ENCODE measurements at places on chromosomes 16 and 17.

DNA sequence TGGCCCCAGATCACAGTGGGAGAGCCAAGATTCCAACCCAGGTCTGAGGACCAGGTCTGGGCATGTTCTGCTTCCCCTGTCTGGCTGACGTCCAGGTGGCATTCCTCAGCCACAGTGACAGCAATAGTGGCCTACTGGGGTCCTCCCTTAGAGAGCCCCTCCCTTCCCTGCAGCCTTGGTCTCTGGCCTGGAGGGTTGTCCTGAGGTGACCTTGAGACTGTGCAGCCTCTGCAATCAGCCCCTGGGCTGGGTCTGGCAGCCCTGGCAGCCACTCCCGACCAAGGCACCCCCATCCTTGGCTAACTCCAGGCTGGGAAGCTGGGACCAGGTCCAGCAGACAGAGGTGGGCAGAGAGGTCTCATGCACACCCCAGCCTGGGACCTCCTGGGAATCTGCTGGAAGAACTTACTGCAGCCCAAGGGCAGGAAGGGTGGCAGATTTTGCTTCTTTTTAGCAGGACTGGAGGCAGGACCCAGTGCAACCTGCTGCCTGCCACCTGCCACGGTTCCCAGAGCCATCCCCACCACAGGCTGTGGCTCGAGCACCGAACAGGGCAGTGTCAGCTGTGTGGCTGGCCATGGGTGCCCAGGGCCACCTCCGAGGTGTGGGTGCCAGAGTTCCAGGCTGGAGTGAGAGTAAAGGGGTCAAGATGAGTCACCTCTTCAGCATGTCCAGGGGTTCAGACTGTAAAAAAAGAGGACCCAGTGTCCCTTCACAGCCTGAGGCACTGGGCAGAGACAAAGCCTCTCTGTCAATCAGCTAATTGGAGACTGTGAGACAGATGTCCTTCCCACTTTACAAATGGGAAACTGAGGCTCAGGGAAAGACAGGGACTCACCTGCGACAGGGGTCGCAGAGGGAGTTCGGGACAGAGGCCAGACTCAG is 12.6 kb downstream of the GRB7 start:
- DNase-seq: no peak

GRCh38 chr16:79407461-79408135 is 192.9 kb downstream of the MAF start:
- no peak for DNase-seq

DNA sequence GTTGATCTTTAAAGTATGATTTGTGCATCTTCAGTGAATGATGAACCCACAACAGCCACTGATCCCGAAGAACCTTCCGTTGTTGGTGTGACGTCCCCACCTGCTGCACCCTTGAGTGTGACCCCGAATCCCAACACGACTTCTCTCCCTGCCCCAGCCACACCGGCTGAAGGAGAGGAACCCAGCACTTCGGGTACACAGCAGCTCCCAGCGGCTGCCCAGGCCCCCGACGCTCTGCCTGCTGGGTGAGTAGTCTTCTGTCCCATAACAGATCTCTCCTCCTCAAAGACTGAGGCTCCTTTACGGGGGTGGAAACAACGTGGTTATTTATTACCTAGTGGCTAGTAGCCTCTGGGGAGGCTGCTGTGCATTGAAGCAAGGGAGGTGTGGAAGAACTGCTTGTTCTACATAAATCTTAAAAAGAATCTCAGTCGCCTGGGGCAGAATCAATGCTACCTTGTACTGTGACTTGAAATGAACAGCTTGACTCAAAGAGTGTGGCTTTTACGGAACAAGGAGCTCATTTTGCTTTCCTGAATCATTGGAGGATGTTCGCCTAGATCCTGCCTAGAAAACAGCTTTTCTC is 63.0 kb upstream of the CLEC18A start:
- DNase-seq: no peak

DNA sequence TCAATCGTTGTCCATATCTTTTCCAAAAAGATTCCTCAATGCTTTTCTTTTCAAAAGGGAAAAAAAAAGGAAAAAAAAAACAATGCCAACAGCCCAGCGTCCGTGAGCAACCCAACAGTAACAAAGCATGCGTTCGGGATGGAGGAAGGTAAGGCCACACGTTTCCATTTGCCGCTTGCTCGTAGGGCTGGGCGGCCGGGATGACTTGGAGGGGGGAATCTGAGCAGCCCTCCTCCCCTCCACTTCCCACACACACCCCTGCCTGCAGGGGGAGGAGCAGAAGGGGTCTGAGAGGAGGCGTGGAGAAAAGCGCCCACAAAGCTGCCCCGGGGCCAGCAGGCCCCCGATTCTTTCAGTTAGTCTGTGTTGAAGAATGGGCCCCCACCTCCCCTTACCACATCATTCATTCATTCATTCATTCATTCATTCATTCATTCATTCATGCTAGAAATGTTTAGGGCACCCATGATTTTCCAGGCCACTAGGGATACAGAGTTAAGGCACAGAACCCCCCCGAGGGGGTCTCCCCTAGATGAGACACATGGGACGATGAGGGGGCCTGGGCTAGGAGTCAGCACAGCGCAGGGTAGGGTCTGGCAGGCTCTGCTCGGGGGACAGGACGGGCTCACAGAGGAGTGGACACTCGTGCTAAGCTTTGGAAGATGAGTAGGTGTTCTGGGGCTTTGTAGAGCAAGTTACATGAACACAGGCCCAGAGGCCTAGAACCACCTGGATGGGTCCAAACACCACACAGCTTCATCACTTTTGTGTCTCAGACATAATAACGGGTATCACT is 10.9 kb upstream of the TBX2 start:
- DNase-seq: no peak

- no peak for DNase-seq
Measured at GRCh38 chr16:57115168-57115513, 22.8 kb downstream of the CPNE2 start.

- no peak for DNase-seq
Measured at GRCh38 chr17:29331075-29331707, 37.2 kb upstream of the NUFIP2 start.

DNA sequence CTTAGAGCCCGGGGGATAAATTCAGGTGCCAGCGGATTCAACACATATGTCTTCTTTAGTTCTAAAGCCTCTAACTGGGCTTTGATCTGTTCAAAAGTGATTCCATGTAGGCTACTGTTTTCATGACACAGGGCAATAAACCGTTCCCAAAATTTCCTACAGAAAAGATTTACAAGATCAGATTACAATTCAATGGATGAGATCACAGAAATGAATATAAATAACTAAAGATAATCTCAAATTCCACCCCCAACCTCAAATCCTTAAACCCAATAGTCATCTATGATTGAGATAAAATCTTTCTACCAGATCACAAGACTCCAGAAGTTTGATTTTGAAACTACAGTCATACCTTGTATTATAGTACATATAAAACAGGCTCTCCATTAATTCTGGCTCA is 84.3 kb downstream of the CACNG1 start:
- DNase-seq: no peak

- no peak for DNase-seq
Measured at GRCh38 chr17:73305845-73306836, 5.7 kb downstream of the CDC42EP4 start.

DNA sequence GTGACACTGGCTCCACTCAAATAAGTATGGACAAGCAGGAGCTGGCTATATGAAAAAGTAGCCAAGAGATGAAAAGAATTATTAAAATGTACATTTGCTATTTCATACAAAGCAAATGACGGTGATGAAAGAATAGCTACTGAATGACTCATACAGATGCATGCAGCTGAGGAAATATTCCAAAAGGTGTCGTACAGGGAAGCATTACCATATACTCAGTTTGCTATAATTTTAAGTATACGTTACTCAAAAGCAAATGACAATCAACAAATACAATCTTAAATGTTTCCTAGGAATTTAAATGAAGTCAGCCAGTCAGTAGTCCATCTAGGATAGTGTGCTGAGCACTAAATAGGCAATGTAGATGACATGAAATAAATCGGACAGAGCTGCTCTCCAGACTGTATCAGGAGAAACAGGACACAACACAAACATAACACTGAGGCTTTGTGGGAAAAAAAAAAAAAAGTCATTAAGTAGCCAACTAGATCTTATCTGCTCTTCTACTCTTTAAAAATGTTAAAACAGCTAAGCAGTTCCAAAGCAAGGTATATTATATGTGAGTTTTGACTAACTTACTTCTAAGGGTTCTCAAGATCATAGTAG is 65.0 kb downstream of the NCOR1 start:
- no peak for DNase-seq

DNA sequence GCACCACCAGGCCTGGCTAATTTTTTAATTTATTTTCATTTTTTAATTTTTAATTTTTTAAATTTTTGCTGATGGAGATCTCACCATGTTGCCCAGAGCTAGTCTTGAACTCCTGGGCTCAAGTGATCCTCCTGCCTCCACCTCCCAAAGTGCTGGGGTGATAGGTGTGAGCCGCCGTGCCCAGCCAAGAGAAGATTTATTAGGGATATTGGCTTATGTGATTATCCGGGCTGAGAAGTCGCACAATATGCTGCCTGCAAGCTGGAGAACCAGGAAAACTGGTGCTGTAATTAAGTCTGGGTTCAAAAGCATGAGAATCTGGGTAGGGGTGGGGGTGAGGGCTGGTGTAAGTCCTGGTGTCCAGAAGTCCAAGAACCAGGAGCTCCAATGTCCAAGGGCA is 2.5 kb upstream of the C16orf90 start:
- no peak for DNase-seq

DNA sequence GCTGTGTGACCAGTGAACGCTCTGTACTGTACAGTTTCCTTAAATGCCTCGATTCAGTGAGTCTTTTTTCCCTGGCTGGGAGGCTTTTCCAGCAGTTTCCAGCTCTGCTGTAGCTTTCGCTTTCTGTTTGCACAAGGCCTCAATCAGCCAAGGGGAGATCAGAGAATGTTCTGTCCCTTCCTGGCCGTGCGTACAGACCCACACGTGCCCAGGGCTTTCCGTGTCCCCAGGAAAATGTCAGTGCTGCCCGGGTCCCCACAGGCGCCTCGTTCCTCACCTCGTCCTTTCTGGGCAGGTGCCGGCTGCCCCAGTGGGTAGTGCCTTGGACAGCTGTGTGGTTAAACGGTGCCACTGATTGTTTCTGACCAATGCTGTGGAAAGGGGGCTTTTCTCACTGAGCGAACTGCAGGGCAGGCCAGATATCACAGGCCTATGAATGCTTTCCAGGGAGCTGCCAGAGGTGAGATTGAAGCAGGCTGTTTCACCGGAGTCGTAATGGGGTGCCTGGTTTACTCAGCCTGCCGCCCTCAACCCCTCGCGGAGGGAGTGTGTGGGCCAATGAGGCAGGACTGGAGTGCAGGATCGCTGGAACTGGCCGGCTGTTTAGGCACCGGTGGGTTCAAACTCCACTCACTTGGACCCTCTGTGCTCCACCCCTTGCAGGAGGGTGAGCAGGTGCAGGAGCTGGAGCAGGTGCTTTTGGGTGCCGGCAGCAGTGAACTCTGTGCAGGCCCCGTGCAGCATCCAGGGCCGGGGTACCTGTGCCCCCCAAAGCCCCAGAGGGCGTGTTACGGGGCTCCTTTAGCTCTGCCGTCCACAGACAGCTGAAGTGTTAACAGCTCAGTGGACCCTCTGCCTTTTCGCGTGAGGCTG is 44.4 kb downstream of the ZNF778 start:
- DNase-seq: no peak

- no peak for DNase-seq
Measured at GRCh38 chr17:47987240-47987835, 16.4 kb downstream of the CDK5RAP3 start.

GRCh38 chr16:89425523-89425922 is 64.8 kb downstream of the ANKRD11 start:
- DNase-seq: no peak

- no peak for DNase-seq
Measured at GRCh38 chr16:88014252-88014781, 63.1 kb downstream of the BANP start.

- no peak for DNase-seq
Measured at GRCh38 chr16:48536614-48537200, 73.3 kb downstream of the N4BP1 start.

- no peak for DNase-seq
Measured at GRCh38 chr17:4807605-4808377, 839 bp downstream of the PLD2 start.

- no peak for DNase-seq
Measured at GRCh38 chr17:37744633-37744927, 279 bp downstream of the HNF1B start.

DNA sequence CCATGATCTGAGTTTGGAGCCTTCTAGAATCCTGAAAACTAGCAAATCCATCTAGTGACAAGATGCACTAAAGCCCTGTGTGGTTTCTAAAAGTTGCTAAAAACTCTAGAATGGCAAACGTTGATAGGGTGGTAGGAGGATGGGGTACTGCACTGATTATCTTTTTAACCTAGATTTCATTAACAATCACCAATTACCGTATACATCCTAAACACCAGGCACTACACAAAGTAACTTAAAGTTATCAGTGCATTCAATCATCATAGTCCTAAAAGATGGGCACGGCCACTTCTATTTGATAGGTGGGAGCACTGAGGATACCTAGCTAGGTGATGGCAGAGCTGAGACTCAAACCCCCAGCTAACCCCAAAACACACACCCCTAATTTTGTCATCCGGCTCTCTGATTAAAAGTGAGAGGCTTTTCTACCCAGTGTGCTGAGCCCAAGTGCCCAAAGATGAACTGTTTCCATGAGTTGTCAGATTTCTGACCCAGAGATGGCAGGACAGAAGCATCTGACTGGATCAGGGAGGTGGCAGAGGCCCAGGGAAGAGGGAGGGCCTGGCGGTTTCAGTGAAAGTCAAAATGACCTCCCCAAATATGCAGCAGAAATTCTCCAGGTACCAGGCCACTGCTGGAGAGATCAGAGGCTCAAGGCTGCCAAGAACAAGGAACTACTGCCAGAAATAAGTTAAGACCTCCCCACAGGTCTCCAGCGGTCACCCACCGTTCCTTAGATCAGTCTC is 396.8 kb downstream of the SOX9 start:
- DNase-seq: no peak

- DNase-seq: no peak
Measured at GRCh38 chr17:36686123-36686669, 84.8 kb downstream of the MRM1 start.

DNA sequence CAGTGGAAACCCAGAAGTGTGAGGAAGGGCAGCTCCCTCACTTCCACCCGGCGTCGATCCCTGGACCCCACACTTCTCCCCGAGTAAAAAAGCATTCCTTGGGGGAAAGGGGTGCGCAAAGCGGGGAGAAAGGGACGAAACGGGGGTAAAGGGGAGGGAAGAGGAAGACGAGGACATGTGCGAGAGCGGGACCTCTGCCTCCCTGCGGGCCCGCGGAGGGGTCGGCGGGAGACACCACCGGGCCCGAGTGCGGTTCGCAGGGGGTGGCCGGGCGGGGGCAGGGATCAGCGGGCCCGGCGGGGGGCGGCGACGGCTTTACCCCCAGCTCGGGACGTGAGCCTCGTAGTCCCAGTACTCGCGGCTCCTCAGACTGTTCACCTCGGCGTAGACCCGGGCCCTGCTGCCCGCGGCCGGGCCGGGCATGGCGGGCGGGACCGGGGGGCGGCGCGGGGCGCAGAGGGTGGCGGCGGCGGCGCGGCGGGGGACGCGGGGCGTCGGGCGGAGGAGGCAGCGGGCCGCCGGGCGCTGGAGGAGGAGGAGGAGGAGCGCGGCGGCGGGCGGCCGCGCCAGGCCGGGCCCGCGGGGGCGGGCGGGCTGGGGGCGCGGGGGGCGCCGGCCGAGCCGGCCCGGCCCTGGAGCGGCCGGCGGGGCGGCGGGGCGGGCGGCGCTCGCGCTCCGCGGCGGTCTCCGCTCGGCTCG is 443 bp downstream of the CSNK2A2 start:
- no peak for DNase-seq

- no peak for DNase-seq
Measured at GRCh38 chr16:85662482-85662812, 26.3 kb downstream of the GINS2 start.

GRCh38 chr17:46756081-46756735 is 62.3 kb downstream of the WNT3 start:
- DNase-seq: no peak

Data from HL-60 (cell line).